Fibroblast of gingiva (primary cell): ENCODE measurements at places on chromosomes 5 and 9.

DNA sequence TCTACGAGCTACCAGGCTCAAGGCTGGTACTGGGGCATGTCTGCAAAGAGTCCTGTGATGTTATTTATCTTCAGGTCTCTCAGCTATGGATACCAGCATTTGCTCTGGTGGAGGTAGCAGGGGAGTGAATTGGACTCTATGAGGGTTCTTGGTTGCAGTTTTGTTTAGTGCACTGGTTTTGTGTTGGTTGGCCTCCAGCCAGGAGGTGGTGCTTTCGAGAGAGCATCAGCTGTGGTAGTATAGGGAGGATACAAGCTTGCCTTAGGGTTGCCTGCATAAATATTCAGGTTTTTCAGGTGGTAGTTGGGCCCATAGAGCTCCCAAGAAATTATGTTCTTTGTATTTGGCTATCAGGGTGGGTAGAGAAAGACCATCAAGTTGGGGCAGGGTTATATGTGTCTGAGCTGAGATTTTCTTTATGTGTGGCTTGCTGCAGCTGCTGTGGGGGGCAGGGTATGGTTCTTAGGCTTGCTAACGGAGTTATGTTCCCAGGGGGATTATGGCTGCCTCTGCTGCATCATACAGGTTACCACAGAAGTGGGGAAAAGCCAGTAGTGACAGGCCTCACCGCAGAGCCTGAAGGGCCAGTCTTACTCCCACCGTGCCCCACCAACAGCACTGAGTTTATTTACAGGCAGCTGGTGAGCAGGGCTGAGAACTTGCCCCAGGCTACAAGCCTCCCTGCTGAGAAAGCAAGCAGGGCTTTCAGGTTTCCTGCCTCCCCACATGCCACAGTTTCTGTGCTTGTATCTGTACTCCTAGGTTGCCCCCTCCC lies 9.7 kb upstream of the RIOK2 start:
- DNase-seq, result no peak

- DNase-seq, result peak; percentile 32
Observed at GRCh38 chr9:5186416-5187169, 1.2 kb upstream of the INSL6 start.

GRCh38 chr9:112224401-112225289 lies 49.5 kb upstream of the SUSD1 start:
- DNase-seq, result peak; percentile 62

GRCh38 chr9:69260161-69260560 lies 64.9 kb upstream of the ENTREP1 start:
- no peak for DNase-seq

GRCh38 chr5:169637085-169637548 lies at the start of gene DOCK2:
DOCK2 (plus strand) TSS chr5:169637275; CDS start chr5:169637327, 52 bp downstream.
- DNase-seq, result no peak

- no peak for DNase-seq
Observed at GRCh38 chr9:94911211-94911610, 184.7 kb downstream of the AOPEP start.

- no peak for DNase-seq
Observed at GRCh38 chr9:73558471-73558870, 406.8 kb downstream of the ANXA1 start.

- no peak for DNase-seq
Observed at GRCh38 chr5:127944125-127944524, 139.4 kb upstream of the SLC12A2 start.

- no peak for DNase-seq
Observed at GRCh38 chr5:318931-319601, 2.4 kb upstream of the AHRR start.

- DNase-seq, result peak; percentile 80
Observed at GRCh38 chr9:69945671-69946141, 97.9 kb upstream of the MAMDC2 start.

- DNase-seq, result no peak
Observed at GRCh38 chr5:8329773-8330172, 460.8 kb downstream of the MTRR start.

- no peak for DNase-seq
Observed at GRCh38 chr5:1332461-1333001, 12.4 kb downstream of the CLPTM1L start.

GRCh38 chr5:171428168-171428696 lies 8.8 kb downstream of the FGF18 start:
- no peak for DNase-seq

DNA sequence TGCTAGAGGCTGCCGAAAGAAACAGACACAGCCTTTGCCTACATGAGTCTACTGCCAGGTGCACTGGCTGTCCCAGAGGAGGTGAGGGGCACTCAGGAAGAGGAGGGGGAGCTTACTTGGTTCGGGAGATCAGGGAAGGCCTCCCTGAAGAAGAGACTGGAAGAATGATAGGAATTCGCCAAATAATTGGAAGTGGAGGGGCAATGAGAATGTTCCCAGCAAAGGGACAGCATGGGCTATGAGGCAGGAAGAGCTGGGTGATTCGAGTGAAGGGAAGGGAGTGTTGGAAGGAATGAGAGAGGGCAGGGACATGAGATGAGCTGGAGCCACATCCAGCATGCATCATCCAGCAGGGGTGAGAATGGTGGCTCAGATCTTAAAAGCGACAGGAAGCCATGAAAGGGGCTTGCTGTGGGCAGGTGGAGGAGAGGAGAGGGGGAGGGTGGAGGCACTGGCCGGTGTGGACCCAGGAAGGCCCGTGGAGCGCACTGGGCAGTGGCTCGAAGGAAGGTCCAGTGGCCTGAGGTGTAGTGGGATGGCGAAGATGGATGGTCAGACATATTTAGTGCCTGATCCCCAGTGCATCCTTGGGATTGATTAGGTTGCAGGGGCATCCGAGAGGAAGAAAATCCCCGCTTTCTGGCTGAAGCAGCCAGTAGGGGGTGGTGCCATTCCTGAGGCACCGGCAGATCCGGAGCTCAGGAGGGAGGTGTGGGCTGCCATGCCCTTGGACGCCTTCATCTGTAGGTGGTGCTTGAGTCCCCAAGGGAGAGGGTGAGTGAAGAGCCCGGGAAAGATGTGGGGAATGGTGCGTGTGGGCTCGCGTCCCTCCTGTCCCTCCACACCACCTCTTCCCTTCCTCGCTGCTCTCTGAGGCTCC lies 53.5 kb upstream of the GARNL3 start:
- no peak for DNase-seq

DNA sequence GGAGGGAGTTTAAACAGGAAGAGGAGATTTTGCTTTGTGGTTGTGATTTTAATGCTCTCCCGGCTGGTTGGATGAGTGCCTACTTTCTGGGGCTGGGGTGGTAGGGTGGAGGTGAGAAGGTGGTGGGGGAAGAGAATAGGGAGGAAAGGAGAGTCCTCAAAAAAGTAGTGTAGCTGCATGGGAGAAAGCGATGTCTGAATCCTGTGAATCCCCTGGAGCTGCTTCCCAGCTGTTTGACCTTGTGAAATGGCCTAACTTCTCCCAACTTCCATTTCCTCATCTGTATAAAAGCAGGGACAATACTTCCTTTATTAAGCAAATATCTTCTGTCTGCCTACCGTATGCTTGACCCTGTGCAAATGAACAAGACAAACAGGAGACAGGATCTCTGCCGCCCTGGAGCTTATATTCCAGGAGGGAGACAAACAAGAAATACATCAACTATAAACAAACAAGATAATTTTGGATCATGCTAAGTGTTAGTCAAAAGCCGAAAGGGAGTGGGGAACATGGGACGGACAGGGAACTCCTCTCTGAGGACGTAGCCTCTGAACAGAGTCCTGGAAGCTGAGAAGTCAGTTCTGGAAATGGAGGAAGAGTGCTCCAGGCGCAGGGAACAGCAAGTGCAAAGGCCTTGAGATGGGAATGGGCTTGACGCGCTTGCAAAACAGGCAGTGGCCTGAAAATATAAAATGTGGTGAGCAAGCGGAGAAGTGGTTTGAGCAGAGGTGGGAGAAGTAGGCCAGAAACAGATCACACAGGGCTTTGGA lies 103.5 kb downstream of the SPRY4 start:
- no peak for DNase-seq

DNA sequence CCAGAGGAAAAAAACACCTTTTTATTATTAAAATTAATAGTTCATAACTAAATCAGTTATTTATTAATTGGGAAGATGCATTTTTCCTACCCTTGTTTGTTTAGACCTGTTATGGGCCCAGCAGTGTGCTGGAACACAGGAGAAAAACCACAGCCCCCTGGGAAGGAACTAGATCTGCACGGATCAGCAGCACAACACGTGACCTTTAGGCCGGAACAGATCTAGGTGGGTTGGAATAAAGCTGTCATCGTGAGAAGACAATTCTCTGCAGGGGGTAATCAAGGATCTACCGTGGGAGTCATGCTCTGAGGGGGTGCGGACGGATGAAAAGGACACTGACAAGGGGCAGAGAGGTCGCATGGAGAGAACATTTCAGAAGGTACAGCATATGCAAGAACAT lies 95.8 kb upstream of the SPATA31C2 start:
- DNase-seq, result no peak

DNA sequence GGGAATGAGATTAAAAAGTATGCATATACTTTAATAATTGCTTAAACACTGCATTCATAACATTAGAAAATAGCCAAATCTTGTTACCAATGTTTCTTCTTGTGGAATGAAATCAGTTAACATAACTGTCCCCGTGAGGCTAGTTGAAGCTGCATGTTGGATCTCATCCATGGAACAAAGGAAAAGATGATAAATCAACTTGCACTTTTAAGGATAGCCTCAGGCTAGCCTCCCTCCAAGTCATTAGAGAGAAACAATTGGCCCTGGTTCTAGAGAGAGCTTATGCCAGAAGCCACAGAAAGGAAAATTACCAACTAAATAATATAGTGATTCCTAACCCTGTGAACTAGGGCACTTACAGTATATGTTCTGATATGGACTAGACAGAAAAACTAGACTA lies 66.9 kb downstream of the GRIN3A start:
- DNase-seq, result no peak

DNA sequence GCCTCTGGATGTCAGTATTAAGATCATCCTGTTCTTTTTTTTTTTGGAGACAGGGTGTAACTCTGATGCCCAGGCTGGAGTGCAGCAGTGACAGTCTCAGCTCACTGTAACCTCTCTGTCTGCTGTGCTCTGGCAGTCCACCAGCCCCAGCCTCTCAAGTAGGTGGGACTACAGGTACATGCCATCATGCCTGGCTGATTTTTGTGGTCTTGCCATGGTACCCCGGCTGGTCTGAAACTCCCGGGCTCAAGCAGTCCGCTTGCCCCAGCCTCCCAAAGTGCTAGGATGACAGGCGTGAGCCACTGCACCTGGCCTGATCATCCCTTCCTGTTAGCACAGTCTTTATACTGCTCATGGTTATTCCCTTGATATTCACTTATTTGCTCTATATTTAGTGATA lies 3.5 kb downstream of the KDM4C start:
- no peak for DNase-seq

DNA sequence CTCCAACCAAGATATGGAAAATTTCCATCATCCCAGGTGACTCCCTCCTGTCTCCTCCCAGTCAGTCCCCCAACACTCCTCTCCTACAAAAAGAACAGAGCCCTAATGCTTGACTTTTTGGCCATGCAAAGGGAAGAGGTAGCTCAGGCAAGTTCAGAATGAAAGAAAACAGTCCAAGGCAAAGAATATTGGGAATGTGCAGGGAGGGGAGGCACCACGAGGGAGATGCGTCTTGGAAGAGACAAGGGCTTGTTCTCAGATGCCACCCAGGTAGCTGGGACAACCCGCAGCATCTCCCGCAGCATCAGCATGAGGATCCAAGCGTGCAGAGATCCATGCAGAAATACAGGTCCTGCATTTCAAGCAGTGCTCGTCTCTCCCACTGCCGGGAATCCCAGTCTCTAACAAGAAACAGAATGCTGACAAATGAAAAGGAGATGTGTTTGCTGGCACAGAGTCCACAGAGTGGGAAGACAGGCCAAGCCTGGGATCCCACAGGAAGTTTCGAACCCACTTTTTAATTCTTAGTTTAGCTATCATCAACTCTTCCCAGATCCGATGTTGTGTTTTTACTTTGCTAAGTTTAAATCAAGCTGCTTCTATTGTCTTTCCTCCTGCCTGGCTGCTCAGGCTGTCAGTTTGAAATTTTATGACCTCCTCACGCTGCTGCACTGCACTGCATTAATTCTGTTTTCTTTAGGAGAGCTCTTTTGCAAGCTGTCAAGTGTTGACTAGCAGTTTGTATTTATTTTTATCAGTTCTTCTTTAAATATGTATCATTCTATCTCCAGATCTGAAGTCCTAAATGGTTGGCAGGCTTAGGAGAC lies 86.8 kb upstream of the OSMR start:
- peak; percentile 44 for DNase-seq

DNA sequence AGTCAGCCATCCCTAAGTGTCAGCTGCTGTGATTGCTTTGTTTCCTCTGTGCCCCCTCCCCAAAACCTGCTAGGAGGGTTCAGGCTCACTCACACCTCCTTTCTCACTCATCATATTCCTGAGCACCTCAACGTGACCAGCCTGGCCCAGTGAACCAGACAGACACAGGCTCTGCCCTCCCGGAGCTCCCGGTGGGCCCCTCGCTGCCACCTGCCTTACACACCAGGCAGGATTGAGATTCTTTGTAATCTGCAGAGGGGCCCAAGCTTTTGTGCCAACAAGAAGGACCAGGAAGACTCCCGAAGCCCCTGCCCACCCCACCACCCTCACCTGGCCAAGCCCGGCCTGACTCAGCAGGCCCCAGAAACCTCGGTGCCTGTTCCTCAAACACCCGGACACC lies 87.8 kb downstream of the NTNG2 start:
- no peak for DNase-seq

- no peak for DNase-seq
Observed at GRCh38 chr5:1510151-1510561, 13.6 kb downstream of the LPCAT1 start.

GRCh38 chr9:131018621-131019020 lies 9.6 kb downstream of the LAMC3 start:
- DNase-seq, result no peak

DNA sequence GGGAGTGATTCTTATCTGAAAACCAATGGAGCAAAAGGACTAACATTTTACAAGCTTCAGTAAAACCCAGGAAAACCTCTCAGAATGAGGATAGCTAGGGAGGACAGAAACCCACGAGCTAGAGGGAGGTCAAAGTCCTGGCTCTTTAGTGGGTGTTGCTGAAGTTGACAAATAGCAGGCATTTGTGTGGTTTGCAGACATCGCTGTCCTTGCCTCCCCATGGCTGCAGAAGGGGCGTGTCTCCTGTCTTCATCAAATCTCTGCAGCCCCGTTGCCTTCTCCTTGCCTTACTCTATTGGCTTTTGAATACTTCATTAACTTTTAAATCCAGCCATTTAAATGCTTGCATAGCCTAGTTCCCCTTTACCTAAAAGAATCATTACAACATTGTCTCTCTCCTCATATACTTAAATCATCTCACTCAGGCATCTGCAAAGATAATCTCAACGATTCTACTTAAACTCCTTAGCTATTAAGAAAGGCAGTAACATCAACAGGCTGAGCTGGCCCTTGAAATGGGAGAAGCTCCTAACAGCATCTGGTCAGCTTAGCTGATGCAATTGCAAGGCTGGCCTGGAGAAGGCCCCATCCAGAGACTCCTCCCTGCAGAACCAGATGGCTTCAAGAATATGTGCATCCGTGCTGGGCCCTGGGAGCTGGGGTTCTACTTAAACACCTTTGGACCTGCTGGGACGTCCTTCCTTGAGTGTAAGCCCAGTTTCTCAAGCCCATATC lies 152.8 kb upstream of the TAS2R1 start:
- peak; percentile 81 for DNase-seq

DNA sequence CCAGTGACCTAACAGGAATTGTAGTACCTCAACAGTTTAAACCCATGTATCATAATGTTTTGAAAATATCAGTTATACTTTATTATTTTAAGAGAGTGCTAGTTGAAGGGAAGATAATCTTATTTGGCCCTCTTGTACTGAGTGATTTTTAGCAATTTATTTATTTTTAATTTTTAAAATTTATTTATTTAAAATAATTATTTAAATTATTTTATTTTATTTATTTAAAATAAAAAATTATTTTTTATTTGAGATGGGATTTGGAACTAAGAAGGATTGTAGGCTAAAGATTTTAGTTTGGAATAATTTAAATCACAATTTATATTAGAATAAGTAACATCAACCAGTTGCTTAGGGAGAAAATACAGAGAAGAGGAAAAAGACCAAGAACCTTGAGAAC lies 54.2 kb downstream of the NAA35 start:
- DNase-seq, result no peak
